ENCODE measurements at places on chromosomes 7 and 10. TPM values are rescaled to one million over a fixed set of nuclear protein-coding genes. Genes with fewer than 3 reads are reported as not detected.

The RARRES2 gene
- total RNA-seq, result 6.5 TPM

The SLIT1 gene
- 5.9 TPM for total RNA-seq

The PCLO gene
- total RNA-seq, result 2.3 TPM

The MRLN gene
- total RNA-seq, result 0.47 TPM

The LEP gene
- total RNA-seq, result 0.05 TPM

The POLR3A gene
- total RNA-seq, result 9.4 TPM

The PLCE1 gene
- total RNA-seq, result 1.2 TPM

The OR2A5 gene
- not detected for total RNA-seq

The SRRM3 gene
- 0.05 TPM for total RNA-seq

DNA sequence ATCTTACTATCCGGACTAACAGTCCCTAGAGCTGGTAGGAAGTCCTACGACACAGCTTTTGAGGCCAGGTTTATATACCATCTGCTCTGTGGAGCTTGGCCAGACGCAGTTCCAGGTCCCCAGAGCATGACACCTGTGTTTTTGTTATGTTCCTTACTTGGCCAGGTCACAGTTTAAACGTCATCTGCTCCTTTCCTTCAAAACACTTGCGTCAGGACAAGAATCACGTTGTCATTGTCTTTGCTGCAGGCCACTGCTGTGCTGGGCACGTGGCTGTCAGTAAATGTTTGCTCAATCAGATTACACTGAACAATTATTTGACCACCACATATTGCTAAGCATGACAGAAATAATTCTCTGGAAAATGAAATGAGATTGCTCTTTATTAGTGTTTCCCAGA lies 23.9 kb downstream of the SLC18A2 start:
- peaks cover 53% of the 10 kb centered on the region for H3K4me1 ChIP-seq
- no peaks in the 10 kb centered on the region for H3K36me3 ChIP-seq
- DNase-seq, result no peak
- H3K4me3 ChIP-seq, result no peak overlapping the region
- no peaks in the 10 kb centered on the region for H3K27me3 ChIP-seq

DNA sequence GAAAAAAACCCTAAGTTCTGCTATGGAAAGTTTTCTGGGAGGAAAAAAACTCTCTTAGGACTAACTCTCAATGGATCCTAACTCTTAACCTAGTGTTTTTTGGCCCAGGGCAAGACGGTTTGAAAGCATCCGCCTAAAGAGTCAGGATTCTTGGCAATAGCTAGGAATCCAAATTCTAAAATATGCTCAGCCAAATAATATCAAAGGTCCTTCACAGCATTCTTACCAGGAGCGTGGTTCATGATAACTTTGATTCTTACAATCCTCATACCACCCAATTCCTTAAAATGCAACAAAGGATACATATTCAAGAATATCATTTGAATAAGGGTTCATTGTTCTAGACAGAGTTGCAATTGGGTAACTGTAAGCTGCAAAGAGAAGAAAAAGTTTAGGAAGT lies 21.3 kb downstream of the CPA1 start:
- H3K36me3 ChIP-seq, result peaks cover 7% of the 10 kb centered on the region
- no peak overlapping the region for H3K4me3 ChIP-seq
- H3K27ac ChIP-seq, result no peak overlapping the region
- H3K27me3 ChIP-seq, result no peaks in the 10 kb centered on the region
- H3K4me1 ChIP-seq, result peaks cover 13% of the 10 kb centered on the region

- no peaks in the 10 kb centered on the region for H3K4me1 ChIP-seq
- no peaks in the 10 kb centered on the region for H3K27me3 ChIP-seq
- DNase-seq, result no peak
- no peaks in the 10 kb centered on the region for H3K36me3 ChIP-seq
- H3K4me3 ChIP-seq, result no peak overlapping the region
Measured at GRCh38 chr7:45217358-45217757, 59.8 kb downstream of the RAMP3 start.

DNA sequence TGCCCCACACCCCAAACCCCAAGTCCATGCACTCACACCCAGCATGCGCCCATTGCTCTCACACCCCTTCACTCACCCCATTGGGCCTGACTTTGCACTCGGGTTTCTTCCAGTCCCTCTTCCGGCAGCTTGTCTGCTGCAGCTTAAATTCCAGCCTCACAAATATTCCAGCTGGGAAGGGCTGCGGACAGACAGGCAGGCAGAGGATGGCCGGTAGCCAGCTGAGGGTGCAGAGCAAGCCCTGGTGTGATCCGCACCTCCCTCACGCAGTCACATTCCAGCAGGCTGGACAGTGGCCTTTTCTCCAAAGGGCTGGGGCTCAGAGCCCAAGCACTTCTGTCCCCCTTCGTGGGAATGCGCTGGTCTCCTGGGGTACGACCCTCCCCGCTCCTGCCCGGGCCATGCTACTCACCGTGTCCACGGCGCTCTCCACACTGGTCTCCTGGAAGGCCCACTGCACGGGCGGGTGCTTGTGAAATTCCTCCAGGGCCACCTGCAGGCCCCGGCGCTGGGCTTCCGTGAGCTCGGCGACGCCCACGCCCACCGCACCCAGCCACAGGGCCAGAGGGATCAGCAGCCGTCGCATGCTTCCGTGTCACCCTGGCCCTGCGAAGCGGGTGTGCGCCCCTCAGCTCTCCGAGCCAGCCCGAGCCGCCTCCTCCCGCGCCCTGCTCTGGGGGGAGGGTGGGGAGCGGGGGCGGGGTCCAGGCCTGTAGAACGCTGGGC lies 1.2 kb downstream of the RARRES2 start:
- H3K4me1 ChIP-seq, result peaks cover 17% of the 10 kb centered on the region
- no peak overlapping the region for H3K27ac ChIP-seq
- peaks cover 22% of the 10 kb centered on the region for H3K36me3 ChIP-seq
- H3K27me3 ChIP-seq, result peaks cover 6% of the 10 kb centered on the region

- no peak overlapping the region for H3K27ac ChIP-seq
- no peaks in the 10 kb centered on the region for H3K36me3 ChIP-seq
- H3K4me1 ChIP-seq, result no peaks in the 10 kb centered on the region
Measured at GRCh38 chr10:123640016-123640535, 26.1 kb upstream of the GPR26 start.

DNA sequence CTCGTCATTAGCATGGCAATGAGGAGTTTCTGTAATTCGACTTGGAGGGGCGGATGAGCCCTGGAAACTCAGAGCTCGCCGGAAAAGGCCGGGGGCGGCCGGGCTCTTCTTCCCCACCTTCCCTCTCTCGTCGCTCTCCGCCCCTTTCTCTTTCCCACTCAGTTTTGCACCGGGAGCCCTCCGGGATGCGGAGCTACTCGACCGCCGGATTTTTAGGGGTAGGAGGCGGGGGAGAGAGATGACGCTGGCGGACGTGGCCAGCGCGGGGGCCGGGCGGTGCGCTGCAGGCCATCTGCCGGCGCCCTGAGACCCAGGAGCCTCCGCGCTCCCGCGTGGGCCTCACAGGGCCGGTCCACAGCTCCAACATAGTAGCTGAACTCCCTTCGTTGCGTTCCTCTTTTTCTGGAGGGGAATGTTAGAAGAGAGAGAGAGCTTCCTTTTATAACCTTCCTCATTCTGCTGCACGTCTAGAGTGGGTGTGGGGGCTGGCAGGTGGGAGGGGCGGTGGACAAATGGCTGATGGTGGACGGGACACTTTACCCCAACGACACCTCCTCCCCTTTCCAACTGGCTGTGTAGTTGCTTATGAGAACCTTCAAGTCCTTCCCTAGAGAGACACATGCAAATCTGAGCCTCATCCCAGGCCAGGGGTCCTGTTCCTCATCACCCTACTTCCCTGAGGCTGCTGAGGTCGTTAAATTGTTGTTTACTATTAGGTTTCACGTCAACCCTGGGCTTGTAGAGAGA lies 1.1 kb upstream of the HOXA1 start:
- H3K27me3 ChIP-seq, result peaks cover 87% of the 10 kb centered on the region
- H3K27ac ChIP-seq, result no peak overlapping the region
- no peak for DNase-seq
- peaks cover 2% of the 10 kb centered on the region for H3K36me3 ChIP-seq
- peaks cover 30% of the 10 kb centered on the region for H3K4me1 ChIP-seq
- H3K4me3 ChIP-seq, result peak overlapping the region; percentile 66

DNA sequence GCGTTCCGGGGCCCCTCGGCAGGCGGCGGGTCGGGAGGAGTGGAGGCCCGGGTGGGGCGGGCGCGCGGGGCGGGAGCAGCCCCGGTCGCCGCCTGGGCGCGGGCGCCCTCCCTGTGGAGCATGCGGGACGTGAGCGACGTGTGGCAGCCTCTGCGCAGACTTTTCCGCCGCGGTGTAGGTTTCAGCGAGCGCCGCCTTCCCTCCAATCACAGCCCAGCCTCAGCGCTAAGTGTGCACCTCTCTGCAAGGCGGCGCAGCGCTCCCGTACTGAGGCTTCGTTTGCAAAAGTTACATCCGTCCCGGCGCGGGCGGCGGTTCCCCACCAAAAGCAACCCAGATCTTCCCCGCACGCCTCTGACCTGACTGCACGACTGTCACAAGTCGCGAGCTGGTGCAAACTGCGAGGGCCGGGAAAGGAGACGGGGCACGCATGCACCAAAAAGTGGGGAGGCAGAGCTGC lies 1.2 kb upstream of the PFKFB3 start:
- H3K36me3 ChIP-seq, result no peaks in the 10 kb centered on the region
- H3K27ac ChIP-seq, result peak overlapping the region; percentile 83
- DNase-seq, result peak; percentile 85
- peaks cover 41% of the 10 kb centered on the region for H3K4me1 ChIP-seq
- peak overlapping the region; percentile 52 for H3K4me3 ChIP-seq
- peaks cover 33% of the 10 kb centered on the region for H3K27me3 ChIP-seq

- no peak overlapping the region for H3K4me3 ChIP-seq
- H3K36me3 ChIP-seq, result peaks cover 5% of the 10 kb centered on the region
- DNase-seq, result no peak
- H3K27ac ChIP-seq, result no peak overlapping the region
- no peaks in the 10 kb centered on the region for H3K4me1 ChIP-seq
Measured at GRCh38 chr7:24793982-24794648, 36.9 kb upstream of the GSDME start.

GRCh38 chr7:69189406-69189805 lies 408.9 kb upstream of the AUTS2 start:
- no peaks in the 10 kb centered on the region for H3K4me1 ChIP-seq
- no peak for DNase-seq
- H3K27me3 ChIP-seq, result no peaks in the 10 kb centered on the region
- no peak overlapping the region for H3K4me3 ChIP-seq

DNA sequence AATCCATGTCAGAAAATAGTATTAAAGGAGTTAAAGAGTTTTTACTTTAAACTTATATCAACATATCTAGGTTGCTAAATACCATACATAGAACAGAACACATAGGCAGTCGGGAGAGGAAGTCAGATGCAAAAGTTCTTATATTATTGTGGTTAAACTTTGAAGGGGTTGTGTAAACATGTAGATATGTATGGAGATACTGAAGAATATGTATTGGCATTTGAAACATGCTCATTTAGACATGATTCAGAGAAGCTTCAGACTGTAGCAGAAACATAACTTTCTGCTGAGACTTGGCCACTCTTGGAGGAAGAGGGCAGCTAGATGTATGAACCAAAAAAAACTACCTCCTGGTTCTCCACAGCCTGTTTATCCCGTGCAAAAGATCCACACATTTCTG lies 103.5 kb upstream of the FERD3L start:
- H3K27me3 ChIP-seq, result no peaks in the 10 kb centered on the region
- H3K27ac ChIP-seq, result no peak overlapping the region
- no peaks in the 10 kb centered on the region for H3K4me1 ChIP-seq
- no peak for DNase-seq
- H3K4me3 ChIP-seq, result no peak overlapping the region
- H3K36me3 ChIP-seq, result no peaks in the 10 kb centered on the region

- H3K36me3 ChIP-seq, result no peaks in the 10 kb centered on the region
- peak; percentile 74 for DNase-seq
- no peaks in the 10 kb centered on the region for H3K27me3 ChIP-seq
- peaks cover 9% of the 10 kb centered on the region for H3K4me1 ChIP-seq
- H3K27ac ChIP-seq, result peak overlapping the region; percentile 100
Measured at GRCh38 chr10:31319602-31320549, 860 bp downstream of the ZEB1 start.

DNA sequence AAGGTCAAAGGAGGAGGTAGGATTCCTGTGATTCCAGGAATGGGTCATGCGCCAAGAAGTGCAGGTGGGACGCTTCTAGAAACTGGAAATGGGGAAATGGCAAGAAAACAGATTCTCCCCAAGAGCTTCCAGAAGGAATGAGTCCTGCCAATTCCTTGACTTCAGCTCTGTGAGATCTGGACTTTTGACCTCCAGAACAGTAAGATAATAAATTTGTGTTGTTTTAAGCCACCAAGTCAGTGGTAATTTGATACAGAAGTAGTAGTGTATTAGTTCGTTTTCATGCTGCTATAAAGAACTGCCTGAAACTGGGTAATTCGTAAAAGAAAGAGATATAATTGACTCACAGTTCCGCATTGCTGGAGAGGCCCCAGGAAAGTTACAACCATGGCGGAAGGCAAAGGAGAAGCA lies 178.6 kb upstream of the GALNT17 start:
- H3K36me3 ChIP-seq, result no peaks in the 10 kb centered on the region
- no peak for DNase-seq
- H3K4me3 ChIP-seq, result no peak overlapping the region
- H3K4me1 ChIP-seq, result no peaks in the 10 kb centered on the region

DNA sequence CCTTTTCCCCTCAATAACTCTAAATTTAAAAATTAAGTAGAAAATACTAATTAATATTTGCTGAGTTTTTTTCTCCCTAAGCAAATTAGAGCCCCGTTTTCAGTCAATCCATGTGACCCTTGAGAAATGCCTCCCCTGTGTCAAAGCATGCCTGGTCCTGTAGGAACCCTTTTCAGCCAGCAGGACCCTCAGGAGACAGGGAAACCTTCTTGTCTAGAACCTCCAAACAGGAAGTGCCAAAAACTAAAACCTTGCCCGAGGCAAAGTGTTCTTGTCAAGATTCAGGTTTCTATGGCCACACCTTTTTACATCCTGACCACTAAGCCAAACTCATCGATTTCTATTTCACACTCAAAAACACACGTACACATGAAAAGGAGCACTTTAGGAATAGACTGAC lies 60.1 kb upstream of the NFE2L3 start:
- no peak for DNase-seq
- H3K4me3 ChIP-seq, result no peak overlapping the region
- H3K36me3 ChIP-seq, result no peaks in the 10 kb centered on the region

GRCh38 chr10:117762819-117763172 lies 220.2 kb downstream of the EMX2 start:
- no peaks in the 10 kb centered on the region for H3K36me3 ChIP-seq
- H3K27me3 ChIP-seq, result no peaks in the 10 kb centered on the region
- no peak for DNase-seq
- H3K27ac ChIP-seq, result no peak overlapping the region
- H3K4me1 ChIP-seq, result no peaks in the 10 kb centered on the region

- no peak for DNase-seq
- no peak overlapping the region for H3K4me3 ChIP-seq
- no peaks in the 10 kb centered on the region for H3K4me1 ChIP-seq
- no peaks in the 10 kb centered on the region for H3K27me3 ChIP-seq
Measured at GRCh38 chr10:7085913-7086589, 324.8 kb downstream of the SFMBT2 start.

- no peaks in the 10 kb centered on the region for H3K36me3 ChIP-seq
- no peak overlapping the region for H3K27ac ChIP-seq
- H3K4me1 ChIP-seq, result peaks cover 5% of the 10 kb centered on the region
- H3K27me3 ChIP-seq, result no peaks in the 10 kb centered on the region
- DNase-seq, result no peak
Measured at GRCh38 chr10:32412499-32412853, 33.5 kb upstream of the CCDC7 start.

GRCh38 chr7:41517771-41518170 lies 185.1 kb downstream of the INHBA start:
- no peaks in the 10 kb centered on the region for H3K36me3 ChIP-seq
- no peak overlapping the region for H3K4me3 ChIP-seq
- H3K27me3 ChIP-seq, result no peaks in the 10 kb centered on the region
- no peak overlapping the region for H3K27ac ChIP-seq
- no peaks in the 10 kb centered on the region for H3K4me1 ChIP-seq
- DNase-seq, result no peak

GRCh38 chr7:138023618-138024342 lies 21.9 kb upstream of the CREB3L2 start:
- no peak overlapping the region for H3K4me3 ChIP-seq
- no peak for DNase-seq
- H3K27ac ChIP-seq, result no peak overlapping the region
- no peaks in the 10 kb centered on the region for H3K27me3 ChIP-seq
- H3K36me3 ChIP-seq, result no peaks in the 10 kb centered on the region

Measured in thymus (tissue), 14 donors.